ENCODE measurements at places on chromosomes 3 and 15.

- DNase-seq: no peak
Observed at GRCh38 chr3:44476963-44477311, 533 bp downstream of the ZNF445 start.

DNA sequence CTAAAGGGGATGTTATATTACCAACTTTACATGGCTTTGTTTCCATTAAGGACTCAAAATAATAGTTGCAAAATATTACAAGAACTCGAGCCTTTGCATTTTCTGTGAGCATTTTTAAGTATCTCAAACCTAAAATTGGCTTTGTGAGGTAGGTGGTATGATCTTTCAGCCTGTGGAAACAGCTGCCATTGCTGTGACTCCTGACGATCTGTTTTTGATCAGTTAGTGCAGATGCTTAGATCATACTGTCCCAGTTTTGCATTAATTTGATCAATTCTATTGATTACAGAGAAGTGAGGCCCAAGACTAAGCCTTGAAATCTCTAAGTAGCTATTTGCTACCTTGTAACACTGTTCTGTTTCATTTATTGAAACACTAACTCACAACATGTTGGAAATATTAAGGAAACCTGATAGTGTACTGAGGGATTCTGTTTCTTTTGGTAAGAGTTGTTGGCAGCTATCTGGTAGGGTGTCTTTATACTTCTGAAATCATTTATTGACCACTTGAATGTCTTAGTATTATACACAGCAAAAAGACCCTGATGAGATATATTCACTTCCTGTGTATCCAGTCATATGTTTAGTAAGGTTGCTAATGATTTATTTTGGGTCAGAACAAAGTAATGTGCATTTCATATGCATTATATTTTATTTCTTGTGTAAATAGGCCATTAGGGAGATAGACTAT, 14.8 kb downstream of the SKIL start:
- no peak for DNase-seq

DNA sequence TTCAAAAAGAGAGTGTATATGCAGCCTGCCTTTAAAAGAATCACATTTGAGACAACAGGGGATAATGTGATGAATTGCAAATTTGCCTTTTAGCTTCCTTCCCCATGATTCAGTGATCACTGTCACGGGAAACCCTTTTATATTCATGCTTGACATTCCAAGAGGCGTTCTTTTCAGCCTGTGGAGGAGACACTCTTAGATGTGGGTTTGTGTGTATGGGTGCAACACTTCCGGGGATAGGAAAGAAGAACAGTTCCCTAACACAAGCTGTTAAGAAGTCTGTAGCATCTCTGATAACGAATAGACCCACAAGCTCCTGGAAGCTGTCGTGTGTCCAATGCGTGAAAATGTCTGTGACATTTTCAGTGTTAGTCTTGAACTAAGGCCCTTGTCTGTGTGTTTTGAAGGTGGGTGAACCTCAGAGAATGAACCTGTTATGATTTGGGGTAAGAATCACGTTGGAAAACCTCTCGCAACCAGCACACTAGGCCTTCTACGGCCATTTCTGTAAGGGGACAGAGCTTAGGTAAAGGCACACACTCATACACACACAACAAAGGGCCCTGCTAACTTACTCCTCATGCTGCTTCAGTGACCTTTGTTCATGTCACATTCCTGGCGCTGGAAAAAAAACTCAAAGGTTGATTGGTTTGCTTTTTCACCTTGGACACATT, 229.2 kb upstream of the ST8SIA2 start:
- DNase-seq: no peak

DNA sequence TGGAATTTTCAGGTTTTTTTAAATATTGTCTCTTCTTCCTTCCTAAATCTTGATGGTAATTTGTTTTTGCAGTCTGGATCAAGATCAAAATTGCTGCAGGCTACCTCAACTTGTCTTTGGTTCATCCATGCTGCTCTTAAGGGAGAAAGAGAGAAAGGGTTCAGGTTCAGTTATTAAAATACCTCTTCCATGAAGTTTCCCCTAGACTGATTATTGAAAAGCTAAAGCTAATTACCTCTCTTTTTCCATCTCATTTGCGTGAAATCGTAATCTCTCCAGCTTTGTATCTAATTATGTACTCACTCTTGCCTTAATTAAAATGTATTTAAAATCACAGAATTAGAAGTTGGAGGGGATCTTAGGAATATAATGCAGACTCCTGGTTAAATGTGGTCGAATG, 52.7 kb downstream of the SLC28A2 start:
- DNase-seq: no peak

DNA sequence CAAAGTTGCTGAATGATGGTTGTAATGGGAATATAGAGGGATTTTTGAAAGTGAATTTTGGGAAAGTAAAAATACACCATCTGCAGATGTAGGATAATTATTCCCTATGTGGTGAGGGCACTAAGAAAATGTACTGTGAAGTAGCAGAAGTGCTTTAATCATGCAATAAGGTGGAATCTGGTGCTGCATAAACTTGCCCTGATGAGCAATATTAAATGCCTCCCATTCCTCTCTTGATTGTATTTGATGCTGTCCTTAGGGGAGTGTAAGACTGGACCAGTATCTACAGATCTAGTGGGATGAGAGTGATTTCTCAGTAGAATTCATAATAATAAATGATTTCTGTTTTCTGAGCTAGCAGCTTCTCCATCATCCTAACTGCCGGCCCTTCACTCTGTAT, 47.7 kb upstream of the ATP2C1 start:
- DNase-seq: no peak

- DNase-seq: no peak
Observed at GRCh38 chr15:69926721-69927120, 171.0 kb downstream of the TLE3 start.

GRCh38 chr15:91787198-91787597, 66.3 kb upstream of the SLCO3A1 start:
- no peak for DNase-seq

GRCh38 chr3:29167180-29167579, 113.7 kb upstream of the RBMS3 start:
- no peak for DNase-seq

DNA sequence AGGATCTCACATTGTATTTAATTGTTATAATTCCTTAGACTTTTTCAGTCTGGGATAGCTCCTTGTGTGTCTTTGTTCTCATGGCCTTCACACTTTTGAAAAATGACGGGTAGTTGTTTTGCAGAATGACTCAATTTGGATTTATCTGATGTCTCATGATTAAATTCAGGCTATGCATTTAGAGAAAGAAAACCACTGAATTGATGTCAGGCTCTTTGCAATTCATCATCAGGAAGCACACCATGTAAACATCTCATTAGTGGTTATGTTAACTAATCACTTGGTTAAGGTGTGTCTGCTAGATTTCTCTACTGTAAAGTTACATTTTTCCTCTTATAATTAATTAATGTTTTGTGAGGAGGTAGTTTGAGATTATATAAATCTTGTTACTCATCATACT, 8.0 kb upstream of the SLC22A13 start:
- peak; percentile 66 for DNase-seq

GRCh38 chr3:124428372-124429128, 301.7 kb upstream of the UMPS start:
- no peak for DNase-seq

All from activated CD4-positive, alpha-beta T cell treated with anti-CD3 and anti-CD28 coated beads, Interleukin-2, amount 50 U/mL, for 16 hours (primary cell).